Stimulated activated CD8-positive, alpha-beta memory T cell treated with anti-CD3 and anti-CD28 coated beads, Interleukin-4, amount 100 ng/mL, for 4 hours (primary cell): ENCODE measurements at places on chromosomes 1 and 21.
A peak's percentile ranks its signal among the peaks of the same experiment; 100 is the strongest.

DNA sequence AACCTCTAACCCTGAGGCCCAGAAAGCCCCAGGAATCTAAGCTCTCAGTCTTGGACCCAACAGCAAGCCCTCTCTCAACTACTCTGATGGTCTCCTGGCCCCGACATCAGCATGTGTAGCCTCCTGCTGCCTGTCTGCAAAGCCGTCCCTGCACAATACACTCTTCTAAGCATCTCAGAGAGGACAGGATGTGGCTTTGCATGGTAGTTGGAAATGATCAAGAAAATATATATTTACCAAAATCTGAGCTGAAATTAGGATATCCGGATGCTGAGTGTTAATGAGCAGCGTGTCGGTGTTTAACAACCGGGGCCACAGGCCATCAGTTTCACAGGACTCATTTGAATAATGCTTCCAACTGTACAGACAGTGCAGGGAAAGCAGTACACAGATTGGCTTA lies 59.1 kb upstream of the SIM2 start:
- no peak for DNase-seq

DNA sequence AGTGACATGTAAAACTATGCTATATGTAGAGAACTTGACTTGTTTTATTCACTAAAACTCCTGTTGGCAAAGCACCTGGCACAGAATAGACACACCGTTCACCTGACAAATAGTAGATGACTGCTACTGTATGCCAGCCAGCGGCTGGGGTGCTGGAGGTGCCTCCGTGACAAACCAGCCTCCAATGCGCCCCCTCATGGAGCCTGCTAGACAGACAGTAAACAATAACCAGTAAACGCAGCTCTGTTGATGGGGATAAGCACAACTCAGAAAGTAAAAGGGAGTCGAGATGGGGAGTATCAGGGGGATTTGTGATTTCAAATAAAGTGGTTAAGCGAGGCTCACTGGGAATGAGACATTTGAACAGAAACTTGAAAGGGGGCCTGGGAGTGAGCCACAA lies 107.2 kb downstream of the PRDM2 start:
- no peak for DNase-seq

DNA sequence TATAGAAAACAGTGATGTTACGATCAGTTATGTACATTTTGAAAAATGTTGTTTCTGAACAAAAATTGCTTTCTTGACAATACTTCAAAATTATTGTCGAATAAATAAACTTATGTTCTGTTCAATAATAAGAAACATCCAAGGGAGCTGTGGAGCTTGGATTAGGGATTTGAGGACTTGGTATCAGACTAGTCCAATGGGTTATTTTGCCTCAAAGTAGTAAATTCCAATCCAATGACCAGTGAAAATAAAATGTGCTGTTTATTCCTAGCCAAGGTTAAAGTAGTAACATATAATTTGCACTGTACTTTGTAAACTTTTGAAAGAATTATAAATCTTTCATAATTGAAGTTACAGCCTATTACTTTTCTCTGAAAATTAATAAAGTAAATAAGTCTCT lies 79.1 kb upstream of the IVNS1ABP start:
- no peak for DNase-seq

GRCh38 chr1:114986286-114986685 lies 43.3 kb upstream of the TSHB start:
- DNase-seq = no peak

- no peak for DNase-seq
Observed at GRCh38 chr1:35885961-35886558, 3.1 kb downstream of the AGO1 start.

DNA sequence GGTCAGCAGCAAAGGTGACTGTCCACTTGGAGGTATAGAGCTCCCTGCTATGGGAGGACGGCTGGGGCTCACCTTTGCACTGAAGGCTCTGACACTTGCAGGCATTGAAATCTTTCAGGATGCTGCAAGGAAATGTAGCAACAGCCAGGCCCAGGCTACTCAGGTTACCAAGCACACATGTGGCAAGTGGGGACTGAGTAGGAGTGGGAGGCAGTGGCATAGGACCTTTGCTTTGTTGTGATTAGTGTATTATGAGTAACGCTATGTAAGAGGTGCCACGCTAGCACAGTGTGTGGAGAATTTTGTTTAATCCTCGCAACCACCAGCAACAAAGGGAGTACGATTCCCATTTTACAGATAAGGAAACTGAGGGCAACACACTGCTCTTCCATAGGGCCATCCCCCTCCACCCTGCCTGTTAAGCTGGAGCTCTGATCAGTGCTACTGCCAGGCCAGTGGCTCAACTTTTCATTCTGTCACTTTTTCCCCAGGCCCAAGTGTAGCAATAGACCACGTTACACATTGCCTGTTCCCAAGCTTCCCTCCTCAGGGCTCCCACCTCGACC lies 21.2 kb downstream of the TMEM63A start:
- no peak for DNase-seq

GRCh38 chr1:214579183-214579582 lies 23.8 kb upstream of the CENPF start:
- DNase-seq = no peak

GRCh38 chr1:93354749-93355148 lies 9.0 kb downstream of the DR1 start:
- no peak for DNase-seq

GRCh38 chr21:34299168-34299539 lies 64.7 kb upstream of the KCNE2 start:
- no peak for DNase-seq

DNA sequence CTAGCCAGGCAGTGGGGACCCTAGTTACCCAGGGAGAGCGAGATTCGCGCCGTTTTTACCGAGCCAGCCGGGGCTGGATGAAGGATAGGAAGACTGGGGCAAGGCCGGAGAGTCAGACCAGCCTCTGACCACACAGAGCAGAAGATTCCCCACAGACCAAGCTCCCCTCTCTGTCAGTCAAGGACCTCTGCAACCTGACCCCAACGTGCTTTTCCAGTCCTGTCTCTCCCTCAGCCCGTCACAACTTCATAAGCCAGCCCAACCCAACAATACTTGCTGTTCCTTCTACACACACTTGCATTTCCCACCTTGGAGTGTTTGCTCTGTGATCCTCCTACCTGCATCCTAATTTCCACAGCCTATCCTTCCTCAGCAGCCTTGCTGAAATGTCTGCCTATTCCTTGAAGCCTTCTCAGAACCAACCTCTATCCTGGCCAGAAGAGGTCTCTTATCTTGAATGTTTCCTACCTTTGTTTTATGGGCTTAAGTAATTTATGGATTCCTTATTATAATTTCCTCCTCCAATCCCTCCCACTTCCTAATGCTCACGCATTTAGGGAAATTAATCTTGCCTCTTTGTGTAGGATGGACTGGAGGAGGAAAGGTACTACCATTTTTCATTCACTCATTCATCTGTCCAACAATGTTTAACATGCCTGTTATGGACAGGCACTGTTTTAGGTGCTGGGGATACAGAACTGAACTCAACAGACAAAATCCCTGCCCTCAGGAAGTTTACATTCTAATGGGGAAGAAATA lies at the start of gene GSTM3:
GSTM3 (minus strand) TSS at position 424 of the 759 bp plus-strand sequence. CDS start 751 bp downstream, outside the sequence.
- no peak for DNase-seq

GRCh38 chr1:219882096-219882495 lies 46.3 kb downstream of the SLC30A10 start:
- no peak for DNase-seq

- no peak for DNase-seq
Observed at GRCh38 chr1:201666102-201666501, 127.2 kb downstream of the NAV1 start.

DNA sequence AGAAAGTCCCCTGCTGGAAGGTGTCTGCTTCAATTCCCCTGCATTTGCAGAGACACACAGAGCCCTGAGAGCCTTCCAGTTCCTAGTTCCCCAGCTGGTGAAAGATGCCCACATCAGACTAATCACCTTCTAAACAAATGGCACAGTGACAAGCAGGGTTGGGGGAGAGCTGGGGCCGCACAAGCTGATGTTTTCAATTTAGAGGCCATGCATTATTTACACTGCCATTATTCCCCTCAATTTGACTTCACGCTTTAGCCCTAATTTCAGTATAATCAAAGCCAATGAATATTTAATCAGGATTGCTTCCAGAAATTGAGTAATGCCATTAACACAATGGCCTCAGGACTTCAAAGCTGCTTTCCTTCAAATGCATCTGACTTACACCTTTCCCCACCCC lies 81.5 kb downstream of the BEND5 start:
- DNase-seq = no peak

DNA sequence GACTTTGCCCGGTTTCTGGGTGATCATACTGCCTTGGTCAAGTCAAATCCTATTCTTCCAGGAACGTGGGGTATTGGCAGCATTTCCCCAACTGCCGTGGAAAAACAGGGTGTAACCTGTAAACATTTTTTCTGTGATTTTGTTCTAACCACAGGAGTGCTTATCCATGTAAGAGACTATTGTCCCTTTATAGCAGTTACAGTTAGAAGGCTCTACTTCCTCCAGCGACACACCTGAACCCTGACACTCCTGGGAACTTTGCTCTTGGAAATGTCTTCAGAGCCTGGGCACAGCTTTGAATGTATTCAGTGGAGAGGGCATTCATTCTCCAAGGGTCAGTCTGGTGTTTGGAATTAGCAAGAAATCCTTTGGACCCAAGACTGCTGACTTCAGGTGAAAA lies 26.4 kb upstream of the ARHGEF10L start:
- DNase-seq = no peak

- DNase-seq = no peak
Observed at GRCh38 chr1:115338457-115338820, 390 bp upstream of the NGF start.

DNA sequence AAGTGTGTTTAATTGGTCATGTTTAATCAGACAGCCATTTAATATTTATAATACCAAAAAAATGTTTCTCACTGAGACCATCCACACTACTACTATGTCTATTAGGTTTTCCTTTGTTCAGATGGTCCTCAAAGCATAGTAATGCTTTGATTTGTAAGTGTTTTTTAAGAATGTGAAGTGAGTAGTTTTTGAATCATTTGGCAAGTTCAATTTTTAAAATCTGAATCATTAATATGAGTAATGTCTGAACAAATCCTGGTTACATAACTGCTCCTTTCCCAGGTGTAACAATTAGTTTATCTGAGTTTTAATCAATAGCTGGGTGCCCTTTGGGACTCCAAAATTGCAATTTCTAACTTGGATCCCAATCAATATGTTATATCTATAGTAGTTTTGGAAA lies 23.5 kb upstream of the RPL5 start:
- no peak for DNase-seq

DNA sequence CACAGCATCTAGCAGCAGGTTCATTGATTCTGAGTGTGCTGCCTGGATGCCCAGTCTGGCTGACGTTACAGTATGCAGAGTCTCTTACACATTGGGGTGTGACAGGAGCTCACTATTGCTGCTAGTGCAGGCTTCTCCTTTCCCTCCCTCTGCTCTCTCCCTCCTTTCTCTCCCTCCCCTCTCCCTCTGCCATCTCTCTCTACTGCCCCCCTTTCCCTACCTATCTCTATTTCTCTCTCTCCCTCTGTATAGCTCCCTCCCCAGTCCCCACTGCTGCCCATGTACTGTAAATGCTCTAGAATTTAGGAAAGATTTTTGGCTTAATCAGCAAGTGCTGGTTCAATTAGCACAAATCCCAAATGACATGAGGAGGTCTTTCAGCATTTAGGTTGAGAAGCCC lies 62.8 kb downstream of the PCBP3 start:
- no peak for DNase-seq

- DNase-seq = peak; percentile 65
Observed at GRCh38 chr21:31098576-31099005, 60.3 kb upstream of the KRTAP19-8 start.

GRCh38 chr1:11869650-11870207 lies 11.0 kb upstream of the NPPB start:
- no peak for DNase-seq

DNA sequence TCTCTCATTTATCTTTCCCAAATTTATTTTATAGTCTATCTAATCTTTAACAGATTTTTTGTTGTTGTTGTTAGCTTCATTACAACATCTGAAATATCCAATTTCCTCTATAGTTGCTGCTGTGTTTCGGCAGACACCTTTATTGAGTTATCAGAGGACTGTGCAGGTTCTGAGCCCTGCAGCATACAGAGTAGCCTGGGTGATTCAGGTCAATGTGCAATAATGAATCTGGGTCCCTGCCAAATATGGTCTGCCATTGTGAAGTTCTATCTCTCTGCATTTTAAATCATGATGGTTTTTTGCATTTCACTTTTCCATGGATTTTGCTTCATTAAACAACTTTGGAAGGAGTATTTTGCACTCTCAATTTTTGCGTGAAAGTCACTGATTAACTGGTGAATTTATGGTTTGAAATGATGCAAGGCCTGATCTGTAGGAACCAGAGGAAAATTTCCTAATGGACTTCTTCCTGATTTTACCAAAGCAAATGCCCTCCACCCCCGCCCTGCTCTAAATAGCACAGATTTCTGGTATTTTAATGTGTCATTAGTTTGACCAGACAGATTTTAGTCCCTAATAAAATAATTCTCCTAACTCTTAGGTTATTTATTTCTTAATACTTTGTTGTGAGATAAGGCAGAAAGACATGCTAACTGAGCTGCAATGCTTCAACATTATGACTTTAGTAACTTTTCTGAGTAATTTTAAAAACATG lies 402.3 kb downstream of the PTBP2 start:
- no peak for DNase-seq

DNA sequence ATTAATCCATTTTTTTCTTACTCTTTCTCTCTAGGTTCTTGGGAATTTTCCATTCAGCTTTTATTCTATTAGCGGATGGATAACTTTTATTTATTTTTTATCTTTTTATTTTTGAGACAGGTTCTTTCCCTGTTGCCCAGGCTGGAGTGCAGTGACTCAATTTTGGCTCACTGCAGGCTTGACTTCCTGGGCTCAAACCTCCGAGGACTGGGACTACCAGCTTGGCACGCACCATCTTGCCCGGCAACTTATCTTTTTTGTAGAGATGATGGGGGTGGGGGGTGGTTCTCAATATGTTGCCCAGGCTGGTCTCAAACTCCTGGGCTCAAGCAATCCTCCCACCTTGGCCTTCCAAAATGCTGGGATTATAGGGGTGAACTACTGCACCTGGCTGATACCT lies 36.1 kb upstream of the CHIT1 start:
- DNase-seq = no peak

- no peak for DNase-seq
Observed at GRCh38 chr1:15609631-15610030, 7.6 kb upstream of the DDI2 start.

DNA sequence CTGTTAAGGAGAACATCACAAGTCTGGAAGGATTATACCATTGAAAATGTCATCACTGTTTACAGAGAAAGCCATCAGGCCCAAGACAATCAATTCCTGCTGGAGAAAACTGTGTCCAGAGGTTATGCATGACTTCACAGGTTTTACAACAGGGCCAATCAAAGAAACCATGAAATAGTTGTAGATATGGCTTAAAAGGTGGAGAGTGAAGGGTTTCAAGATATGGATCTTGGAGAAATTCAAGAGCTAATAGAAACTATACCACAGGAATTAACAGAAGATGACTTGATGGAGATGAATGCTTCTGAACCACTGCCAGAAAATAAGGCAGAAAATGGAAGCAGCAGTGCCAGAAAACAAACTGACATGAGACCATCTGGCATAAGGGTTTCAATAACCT lies 30.2 kb downstream of the USP1 start:
- no peak for DNase-seq

GRCh38 chr1:221778535-221779142 lies 36.8 kb upstream of the DUSP10 start:
- no peak for DNase-seq

- DNase-seq = no peak
Observed at GRCh38 chr1:15384301-15384901, 25.3 kb upstream of the EFHD2 start.

GRCh38 chr1:100893718-100894117 lies 924 bp downstream of the EXTL2 start:
- no peak for DNase-seq

GRCh38 chr1:44950892-44951291 lies 35.5 kb downstream of the EIF2B3 start:
- DNase-seq = no peak
